ENCODE measurements at places on chromosomes 7 and 10.
A peak's percentile ranks its signal among the peaks of the same experiment; 100 is the strongest.

DNA sequence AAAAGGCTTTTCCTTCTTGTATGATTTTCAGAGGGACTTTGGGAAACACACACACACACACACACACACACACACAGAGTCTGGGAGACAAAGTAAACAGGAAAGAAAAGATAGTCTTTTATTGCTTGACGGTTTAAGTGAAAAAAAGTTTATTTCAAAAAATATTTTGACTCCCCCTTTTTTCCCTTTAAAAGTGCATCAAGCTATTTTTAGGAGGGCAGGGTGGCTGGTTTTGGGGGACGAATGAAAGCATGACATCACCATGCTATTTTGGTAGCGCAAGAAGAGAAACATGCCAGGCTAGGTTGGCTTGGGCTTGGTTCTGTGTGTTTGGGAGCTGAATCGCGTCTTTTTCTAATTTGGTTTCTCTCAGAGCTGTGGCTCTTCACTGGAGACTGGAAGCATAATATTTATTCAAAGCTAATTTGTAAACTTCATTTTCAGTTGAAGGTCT lies 129.2 kb downstream of the BAMBI start:
- DNase-seq = no peak

DNA sequence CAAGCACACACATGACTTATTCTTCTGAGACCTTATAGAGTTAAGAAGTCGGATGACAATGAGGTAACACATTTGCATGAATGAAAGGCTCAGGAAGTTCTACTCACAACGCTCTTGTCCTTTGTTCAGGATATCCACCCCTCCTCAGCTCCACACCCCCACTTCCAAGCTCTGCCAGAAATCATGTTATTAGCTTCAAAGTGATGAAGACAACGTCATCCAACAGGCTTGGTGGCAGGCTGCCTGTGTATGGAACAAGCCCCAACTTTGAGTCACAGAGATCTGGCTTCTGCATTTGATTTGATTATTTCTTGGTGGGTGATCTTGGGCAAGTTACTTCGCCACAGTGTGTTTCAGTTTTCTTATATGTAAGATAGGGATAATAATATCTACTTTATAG lies 12.4 kb upstream of the BMPER start:
- DNase-seq = no peak

DNA sequence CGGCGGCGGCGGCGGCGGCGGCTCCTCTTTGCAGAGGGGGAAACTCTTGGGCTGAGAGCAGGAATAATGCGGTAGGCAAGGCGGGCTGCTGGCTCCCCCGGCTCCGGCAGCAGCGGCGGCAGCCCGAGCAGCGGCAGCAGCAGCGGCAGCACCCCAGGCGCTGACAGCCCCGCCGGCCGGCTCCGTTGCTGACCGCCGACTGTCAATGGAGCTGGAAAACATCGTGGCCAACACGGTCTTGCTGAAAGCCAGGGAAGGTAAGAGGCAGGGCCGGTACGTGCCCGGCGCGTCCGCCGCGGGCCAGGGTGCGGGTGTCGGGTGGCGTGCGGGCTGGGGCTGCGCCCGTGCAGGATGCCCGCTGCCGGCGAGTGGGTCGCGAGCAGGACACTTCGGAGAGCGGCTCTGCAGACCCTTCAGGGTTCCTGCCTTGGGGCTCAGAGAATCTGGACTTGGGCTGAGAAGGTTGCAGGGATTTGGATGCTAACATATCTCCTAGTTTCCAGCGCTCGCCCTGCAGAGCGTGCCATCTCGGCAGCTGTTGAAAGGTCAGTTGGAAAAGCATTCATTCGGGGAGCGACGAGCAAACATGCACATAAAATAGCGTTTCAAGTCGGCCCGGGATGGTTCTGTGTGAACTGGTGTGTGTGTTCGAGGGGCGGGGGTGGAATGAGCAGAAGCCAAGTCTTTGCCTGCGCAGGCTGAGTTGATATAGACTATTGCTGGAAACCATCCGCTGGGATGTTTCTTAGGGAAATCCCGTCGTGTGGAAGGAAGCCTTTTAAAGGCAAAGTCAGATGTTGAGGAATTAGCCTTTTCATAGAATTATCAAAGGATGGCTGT lies 562 bp downstream of the GRK5 start:
- peak; percentile 24 for DNase-seq

DNA sequence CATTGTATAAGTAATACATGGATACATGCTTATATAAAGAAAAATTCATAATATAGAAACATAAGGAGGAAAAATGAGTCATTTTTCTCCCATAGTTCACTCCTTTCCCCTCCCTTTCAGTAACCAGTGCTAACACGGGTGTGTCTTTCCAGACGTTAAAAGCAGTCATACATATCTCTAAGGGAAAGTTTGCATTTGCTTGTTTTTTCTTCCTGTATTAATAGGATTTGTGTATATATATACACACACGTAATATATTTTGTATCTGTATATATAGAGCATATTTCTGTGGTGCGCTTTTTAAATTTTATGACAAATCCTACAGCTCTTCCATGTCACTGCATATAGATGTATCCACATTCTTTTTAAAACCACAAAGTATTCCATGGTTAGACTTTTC lies 78.8 kb downstream of the RALA start:
- no peak for DNase-seq

DNA sequence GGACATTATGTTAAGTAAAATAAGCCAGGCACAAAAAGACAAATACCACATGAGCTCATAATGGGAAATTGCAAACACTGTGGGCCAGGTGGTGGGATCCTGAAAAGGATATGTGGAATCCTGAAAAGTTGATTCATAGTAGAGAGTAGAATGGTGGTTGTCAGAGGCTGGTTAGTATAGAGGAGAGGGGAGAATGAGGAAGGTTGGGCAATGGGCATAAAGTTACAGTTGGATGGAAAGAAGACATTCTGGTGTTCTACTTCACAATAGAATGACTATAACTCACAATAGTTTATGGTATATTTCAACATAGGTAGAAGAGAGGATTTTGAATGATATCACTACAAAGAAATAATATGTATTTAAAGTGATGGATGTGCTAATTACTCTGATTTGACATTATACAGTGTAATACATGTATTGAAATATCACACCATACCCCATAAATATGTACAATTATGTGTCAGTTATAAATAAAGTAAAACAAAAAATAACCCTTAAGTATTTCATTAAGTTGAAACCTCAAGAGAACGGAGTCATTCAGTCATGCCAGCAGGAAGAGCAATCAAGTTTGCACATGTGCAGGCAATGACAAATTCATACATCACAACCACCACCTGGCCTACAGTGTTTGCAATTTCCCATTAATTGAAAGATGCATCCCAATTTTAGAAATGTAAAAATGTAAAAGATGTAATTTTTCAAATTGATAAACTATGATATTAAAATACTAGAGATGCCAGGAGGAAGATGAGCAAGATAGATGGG lies 156.7 kb downstream of the MAGI2 start:
- no peak for DNase-seq

- no peak for DNase-seq
These were observed 164.6 kb upstream of the TNS3 start for GRCh38 chr7:47746468-47746867.

- DNase-seq = no peak
These were observed 435.6 kb upstream of the NPVF start for GRCh38 chr7:25663877-25664276.

GRCh38 chr7:143047326-143047725 lies 4.8 kb upstream of the OR6V1 start:
- DNase-seq = no peak

DNA sequence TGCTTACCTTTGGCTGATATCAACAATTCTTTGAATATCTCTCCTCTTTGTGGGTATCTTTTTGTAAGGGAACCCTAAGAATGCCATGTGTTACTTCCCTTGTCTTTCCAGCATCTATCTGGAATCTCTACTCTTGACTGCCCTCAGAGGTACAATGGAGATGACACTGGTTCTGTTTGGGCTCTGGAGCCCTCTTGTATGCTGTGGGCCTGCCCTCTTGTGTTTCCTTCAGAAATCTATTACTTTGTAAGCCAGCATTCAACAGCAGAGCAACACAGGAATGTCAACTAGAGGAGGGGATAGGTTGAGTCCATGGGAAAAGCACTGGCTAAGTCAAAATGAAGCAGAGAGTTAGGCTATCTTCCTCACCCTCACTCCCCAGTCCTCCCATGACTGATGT lies 142.3 kb downstream of the XPNPEP1 start:
- no peak for DNase-seq

GRCh38 chr7:26850193-26850651 lies 14.2 kb downstream of the SKAP2 start:
- DNase-seq = no peak

DNA sequence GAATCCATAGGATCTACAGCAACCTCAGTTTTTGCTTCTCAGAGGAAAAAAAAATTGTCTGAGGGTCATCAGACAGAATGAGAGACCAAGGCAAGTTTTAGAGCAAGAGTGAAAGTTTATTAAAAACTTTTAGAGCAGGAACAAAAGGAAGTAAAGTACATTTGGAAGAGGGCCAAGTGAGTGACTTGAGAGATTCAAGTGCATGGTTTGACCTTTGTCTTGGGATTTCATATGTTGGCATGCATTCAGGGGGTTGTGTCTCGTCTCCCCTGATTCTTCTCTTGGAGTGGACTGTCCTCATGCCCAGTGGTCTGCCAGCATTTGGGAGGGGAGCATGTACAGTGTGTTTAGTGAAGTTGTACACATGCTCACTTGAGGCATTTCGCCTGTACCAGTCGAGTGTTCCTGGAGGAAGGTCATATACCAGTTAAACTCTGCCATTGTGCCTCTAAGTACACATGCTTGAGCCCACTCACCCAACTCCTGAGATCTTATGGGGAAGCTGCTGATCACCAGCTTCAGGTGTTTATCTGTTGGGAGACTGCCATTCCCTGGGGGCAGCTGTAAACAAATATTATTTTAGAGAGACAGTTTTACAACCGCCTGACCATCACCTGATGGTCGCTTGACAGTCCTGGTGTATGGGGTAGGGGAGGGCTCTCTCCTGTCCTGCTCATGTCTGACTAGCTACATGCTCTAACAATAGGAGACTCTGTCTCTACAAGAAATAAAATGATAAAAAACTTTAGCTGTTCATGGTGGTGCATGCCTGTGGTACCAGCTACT lies 109.4 kb downstream of the EEPD1 start:
- DNase-seq = no peak

- DNase-seq = no peak
These were observed 38.8 kb downstream of the FAM53B start for GRCh38 chr10:124705381-124705740.

GRCh38 chr10:76624470-76624869 lies 1013.1 kb downstream of the KCNMA1 start:
- no peak for DNase-seq

- DNase-seq = peak; percentile 29
These were observed 228.7 kb upstream of the KLF6 start for GRCh38 chr10:4013651-4014121.

DNA sequence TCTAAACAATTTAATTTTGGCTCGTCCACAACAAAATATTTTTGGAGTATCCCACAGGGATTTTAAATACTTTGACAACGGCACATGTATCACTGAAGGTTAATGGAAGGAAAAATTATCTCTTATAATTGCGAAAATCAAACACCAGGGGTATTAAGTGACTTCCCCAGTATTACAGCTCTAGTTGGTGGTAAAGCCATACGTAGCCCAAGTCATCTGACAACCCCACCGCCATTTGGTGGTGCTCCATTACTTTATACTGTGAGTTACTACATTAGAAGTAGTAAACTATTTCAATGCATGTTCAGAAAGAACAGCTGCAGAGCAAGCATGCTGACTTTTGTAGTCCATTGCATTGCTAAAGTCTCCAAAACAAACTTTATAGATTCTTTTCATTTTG lies 179.7 kb downstream of the HGF start:
- DNase-seq = no peak

- DNase-seq = no peak
These were observed 723.5 kb upstream of the POM121L12 start for GRCh38 chr7:52311886-52312285.

DNA sequence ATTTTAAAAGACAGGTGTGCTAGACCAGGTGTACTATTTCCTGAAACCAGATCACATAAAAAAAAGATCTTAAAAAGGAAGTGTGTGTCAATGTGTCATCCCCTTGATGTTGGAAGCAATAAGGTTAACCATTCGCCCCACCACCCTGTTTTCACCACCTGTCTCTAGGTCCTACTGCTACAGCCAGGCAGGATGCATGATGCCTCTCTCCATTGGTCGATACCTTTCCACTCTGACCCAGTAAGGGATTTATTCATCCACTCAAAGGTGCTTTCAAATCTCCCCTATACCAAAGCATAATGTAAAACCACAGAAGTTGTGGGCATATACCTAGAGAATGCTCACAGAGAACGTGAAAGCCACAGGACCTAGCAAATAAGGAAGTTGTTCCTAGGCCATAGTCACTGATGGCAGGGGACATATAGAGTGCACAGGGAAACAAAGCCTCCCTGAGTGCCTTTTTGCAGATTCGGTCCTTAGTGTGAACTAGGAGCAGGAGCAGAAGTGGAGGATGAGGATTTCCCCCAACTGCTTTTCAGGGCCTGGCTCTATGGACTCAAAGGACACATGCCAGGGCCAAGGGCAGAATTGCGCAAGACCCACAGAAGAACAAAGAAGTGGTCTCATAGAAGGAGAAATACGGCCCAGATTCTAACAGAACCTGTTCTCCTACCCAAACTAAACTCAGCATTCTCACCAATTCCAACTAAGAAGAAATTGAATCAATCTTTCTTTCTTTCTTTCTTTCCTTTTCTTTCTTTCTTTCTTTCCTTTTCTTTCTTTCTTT lies 631.5 kb upstream of the NRP1 start:
- no peak for DNase-seq

DNA sequence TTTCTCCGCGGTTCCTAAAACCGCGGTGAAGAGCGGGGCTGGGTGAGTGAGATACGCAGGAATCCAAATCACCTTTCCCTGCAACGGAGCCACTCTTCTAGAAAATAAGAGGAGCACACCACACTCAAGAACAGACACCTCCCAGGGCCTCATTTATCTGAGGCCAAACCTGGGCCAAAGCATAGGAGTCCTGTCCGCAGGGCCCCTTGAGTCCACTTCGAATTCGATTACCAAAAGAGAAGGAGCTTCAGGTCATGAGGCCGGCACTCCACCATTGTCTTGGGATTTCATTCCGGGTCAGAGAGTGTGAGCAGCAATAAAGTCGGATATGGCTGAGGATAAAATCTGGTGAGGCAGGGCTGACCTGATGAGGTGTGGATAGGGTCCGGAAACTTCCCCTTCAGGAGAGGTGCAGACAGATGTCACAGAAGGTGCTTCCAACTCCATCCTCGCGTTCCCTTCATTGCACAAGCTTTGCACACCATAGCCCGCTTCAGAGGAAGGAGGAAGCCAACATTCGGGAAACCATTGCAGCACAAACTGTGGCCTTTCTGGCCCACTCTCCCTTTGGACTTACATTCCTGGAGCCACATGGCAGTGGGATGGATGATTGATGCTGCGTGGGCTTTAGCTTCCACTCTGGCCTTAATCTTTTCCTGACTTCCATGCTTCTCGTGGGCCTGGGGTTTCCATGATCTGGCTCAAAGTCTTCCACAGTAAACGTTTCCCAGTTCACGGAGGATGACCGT lies 27.2 kb upstream of the ZNF273 start:
- DNase-seq = no peak

GRCh38 chr7:128266883-128267594 lies 26.0 kb downstream of the LEP start:
- no peak for DNase-seq
